ENCODE measurements at places on chromosomes 2 and 18.

DNA sequence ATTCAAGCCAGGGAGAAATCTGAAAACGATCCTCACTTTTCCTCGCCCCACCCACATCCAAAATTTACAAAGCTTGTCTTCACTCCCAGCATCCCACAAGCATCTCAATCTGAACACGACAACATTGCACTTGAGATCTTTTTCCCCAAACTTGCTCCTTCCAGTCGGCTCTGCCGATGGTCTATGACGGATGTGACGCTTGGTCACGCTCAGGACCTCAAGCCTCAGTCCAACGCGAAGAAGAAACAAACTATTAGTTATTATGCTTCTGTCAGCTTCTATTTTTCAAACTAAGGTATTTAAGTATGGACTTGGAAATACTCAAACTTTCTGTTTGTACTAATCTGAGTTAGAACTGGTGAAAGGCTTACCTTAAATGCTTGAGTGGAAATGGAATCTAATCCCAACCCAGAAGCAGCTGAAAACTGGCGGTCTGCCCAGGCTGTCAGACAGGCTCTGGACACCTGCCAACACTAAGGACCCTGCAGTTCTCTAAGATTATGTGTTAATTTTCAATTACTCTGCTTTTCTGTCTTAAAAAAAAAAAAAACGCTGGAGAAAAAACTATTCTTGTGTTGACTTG, 132.1 kb upstream of the DNMT3A start:
- no peak overlapping the region for H3K4me3 ChIP-seq
- no peak for DNase-seq
- no peaks in the 10 kb centered on the region for H3K27me3 ChIP-seq
- H3K27ac ChIP-seq = no peak overlapping the region

GRCh38 chr2:178101321-178102079, 10.7 kb upstream of the RBM45 start:
- DNase-seq = no peak
- H3K4me1 ChIP-seq = no peaks in the 10 kb centered on the region
- no peak overlapping the region for H3K4me3 ChIP-seq
- no peaks in the 10 kb centered on the region for H3K27me3 ChIP-seq
- H3K27ac ChIP-seq = no peak overlapping the region

GRCh38 chr2:37692711-37693110, 21.3 kb upstream of the CDC42EP3 start:
- no peak overlapping the region for H3K27ac ChIP-seq
- no peak overlapping the region for H3K4me3 ChIP-seq
- H3K27me3 ChIP-seq = no peaks in the 10 kb centered on the region
- DNase-seq = no peak
- H3K4me1 ChIP-seq = peaks cover 15% of the 10 kb centered on the region

DNA sequence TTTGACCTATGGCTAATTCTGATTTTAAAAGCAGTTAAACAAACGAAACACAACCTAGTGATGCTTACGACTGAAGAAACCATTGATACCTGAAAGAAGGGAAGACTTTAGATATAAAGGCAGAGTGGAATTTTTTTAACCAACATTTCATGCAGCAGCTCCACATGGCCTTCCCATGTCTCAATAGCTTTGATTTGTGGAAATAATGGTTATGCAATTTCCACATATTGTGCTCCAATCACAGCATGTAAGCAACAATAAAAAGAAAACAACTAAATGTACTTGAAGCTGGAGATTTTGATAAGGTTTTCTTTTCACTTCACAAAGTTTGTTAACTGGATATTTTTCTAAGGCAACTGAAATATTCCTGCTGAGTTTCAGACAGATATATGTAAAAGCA, 82.0 kb upstream of the SLC39A10 start:
- DNase-seq = no peak
- no peaks in the 10 kb centered on the region for H3K27me3 ChIP-seq
- H3K4me1 ChIP-seq = no peaks in the 10 kb centered on the region
- no peaks in the 10 kb centered on the region for H3K36me3 ChIP-seq
- H3K4me3 ChIP-seq = no peak overlapping the region

DNA sequence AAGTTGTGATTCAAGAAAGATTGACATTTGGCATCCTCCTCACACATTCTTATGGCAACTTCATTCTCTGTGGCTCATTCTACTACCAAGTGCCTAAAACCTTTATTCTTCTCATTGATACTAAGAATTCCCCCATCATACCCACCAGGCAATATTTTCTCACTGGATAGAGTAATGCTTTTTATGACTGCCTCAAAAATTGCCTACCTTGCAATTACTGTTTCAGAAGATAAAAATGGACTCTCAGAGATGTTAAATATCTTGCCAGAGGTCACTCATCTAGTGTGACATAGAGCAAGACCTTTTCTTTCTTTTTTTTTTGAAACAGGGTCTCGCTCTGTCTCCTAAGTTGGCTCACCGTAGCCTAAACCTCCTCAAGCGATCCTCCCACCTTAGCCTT, 192.8 kb upstream of the KYNU start:
- no peak for DNase-seq
- H3K4me1 ChIP-seq = no peaks in the 10 kb centered on the region
- H3K36me3 ChIP-seq = no peaks in the 10 kb centered on the region

DNA sequence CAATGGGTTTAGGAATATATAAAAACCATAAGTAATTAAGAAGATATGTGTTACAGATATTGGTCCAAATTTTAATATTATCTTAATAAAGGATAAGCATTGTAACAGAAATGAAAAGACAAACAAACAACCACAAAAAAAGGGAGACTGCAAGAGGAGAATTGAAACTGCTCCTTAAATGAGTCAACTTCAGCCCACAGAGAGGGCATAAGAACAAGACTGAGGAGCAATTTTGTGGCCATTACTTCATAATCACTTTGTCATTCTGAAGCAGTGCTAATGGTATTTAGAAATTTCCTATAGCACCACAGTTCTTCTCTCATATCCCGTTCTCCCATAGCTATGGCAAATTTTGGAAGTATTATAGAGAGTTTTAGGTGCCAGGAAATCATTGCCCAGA, 193.2 kb upstream of the HNMT start:
- no peaks in the 10 kb centered on the region for H3K4me1 ChIP-seq
- no peaks in the 10 kb centered on the region for H3K27me3 ChIP-seq
- no peak overlapping the region for H3K4me3 ChIP-seq
- no peak for DNase-seq
- H3K36me3 ChIP-seq = no peaks in the 10 kb centered on the region

- no peak for DNase-seq
- H3K27me3 ChIP-seq = no peaks in the 10 kb centered on the region
- no peaks in the 10 kb centered on the region for H3K36me3 ChIP-seq
- H3K27ac ChIP-seq = no peak overlapping the region
- no peaks in the 10 kb centered on the region for H3K4me1 ChIP-seq
- no peak overlapping the region for H3K4me3 ChIP-seq
Observed at GRCh38 chr2:143594161-143594560, 464.9 kb downstream of the ARHGAP15 start.

DNA sequence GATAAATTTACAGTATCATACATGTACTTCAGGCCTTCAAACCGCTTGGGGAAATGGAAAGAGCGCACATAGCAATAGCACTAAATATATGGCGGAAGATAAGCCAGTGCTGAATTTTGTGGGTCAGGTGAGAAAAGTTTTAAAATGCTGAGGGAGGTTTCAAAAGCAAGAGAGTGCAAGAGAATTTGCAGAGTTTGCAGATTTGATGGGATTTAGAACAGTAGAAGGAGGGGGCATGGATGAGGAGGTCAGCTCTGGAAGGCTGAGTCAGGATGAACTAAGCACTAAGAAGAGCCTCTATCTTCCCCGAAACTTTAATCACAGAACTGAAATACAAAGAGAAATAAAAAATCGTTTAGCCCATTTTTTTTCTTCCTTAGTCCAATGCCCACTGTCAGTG, 145.9 kb downstream of the DLGAP1 start:
- no peaks in the 10 kb centered on the region for H3K27me3 ChIP-seq
- DNase-seq = no peak
- no peak overlapping the region for H3K4me3 ChIP-seq

DNA sequence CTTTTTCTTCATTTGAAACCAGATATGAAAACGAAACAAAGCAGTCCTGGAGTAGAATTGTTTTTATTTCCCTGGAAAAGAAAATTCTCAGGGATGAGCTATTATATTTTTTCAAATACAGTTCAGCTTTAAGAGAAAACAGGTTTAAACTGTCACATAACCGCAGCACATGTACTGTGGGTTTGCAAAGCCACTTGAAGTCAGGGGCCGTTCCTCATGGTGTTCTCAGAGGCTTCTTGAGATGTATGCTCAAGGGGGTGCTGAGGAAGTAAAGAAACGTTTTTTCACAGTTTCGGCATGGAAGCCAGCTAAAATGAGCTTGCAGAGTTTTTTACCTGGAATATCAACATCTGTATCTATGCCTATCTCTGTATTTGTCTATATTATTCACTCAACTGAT, 225.3 kb downstream of the MC4R start:
- no peak for DNase-seq
- H3K27ac ChIP-seq = no peak overlapping the region
- no peaks in the 10 kb centered on the region for H3K4me1 ChIP-seq
- no peaks in the 10 kb centered on the region for H3K36me3 ChIP-seq
- H3K4me3 ChIP-seq = no peak overlapping the region

Measured in trophoblast cell (in vitro differentiated cells and primary cell).